ENCODE measurements at places on chromosomes 5 and 9.

DNA sequence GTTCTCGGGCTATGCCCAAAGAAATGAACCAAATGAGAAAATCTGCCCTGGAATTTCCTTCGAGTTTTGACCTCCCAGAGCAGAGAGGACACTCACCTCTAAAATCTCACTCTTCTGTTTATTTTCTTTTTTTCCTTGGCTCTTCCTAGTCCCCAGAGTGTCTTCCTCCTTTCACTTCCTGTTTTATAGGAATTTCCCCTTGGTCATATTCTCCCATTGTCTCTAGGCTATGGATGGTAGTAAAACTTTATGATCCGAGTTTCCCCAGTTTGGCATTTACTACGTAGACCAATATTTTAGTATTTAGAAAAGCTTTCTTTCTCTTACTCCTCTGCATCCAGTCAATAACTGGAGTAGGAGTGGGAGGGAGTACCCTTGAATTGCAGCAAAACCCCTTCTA is 354.5 kb upstream of the ZNF608 start:
- no peak for DNase-seq

DNA sequence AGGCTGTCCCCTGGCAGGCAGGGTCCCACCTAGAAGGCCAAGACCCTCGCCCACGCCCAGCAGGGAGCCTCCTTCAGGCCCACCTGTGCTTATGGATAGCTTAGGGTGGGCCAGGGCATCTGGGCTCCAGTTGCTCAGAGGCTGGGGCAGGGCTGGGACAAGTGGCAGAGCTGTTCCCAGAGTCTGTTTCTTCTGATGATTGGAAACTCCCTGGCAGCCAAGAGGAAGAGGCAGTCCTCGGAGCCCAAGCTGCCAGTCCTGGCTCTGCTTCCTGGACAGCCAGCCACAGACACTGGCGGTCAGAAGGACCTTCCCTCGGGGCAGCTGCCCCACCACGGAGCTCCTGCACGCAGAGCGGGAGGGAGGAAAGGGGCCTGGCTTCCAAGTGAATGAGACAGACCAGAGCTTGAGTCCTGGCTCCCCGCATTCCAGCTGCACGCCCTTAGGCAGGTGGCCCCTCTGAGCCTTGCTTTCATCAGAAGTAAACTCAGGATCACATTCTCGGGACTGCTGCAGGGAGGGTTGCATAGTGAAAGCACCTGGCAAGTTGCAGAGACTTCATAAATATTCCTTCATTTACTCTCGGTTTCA is 37.9 kb upstream of the GABRP start:
- DNase-seq, result no peak

DNA sequence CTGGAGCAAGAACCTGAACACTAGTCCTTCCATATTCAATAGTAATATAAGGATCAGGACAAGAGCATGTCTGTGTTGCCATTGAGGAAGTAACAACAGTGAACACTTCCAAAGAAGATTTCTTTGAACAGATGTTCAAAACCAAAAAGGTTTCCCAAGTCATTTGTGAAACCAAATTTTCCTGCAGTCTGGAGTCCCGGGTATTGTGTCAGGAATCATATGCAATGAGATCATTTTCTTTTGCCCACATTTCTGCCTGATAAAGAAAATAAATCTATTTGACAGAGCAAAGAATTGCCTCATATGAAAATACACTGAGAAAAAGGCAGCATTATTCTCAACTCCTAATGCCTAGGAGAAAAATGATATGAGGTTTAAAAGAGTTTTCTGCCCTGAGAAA is 151.7 kb downstream of the SNX18 start:
- DNase-seq, result no peak

- no peak for DNase-seq
Observed at GRCh38 chr9:36592801-36593583, 20.3 kb downstream of the MELK start.

- no peak for DNase-seq
Observed at GRCh38 chr5:170681013-170681433, 102.5 kb upstream of the GABRP start.

DNA sequence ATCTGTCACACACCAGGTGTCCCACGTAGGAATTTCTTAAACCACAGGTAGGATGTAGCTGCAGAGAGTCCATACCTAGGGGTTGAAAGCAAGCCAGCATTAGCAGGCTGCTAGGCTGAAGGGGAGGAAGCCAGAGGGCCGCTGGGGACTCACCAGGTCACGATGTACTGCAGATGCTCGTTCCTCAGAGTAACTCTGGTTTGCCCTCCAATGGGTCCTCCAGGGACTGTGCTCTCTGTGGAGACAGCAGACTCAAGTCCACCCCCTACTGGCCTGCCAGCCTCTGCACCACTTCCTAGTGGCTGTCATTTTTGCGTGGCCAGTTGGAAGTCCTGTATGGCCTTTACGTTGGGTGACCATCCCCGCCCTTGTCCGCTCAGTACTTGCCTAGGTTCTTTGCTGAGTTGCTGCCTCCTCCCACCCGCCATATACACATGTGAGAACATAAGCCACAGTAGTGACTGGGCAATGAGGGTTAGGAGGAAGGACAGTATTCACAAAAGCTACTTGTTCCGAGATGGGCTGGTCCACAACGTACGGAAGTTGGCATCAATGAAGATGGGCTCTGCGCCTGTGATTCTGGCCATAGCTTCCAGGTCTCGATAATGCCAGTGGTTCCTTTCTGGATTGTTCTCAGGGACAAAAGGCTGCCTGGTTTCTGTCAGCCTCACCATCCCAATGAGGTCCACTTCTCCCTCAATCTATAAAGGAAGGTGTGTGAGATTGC is 4.1 kb downstream of the RPL7A start:
- no peak for DNase-seq

DNA sequence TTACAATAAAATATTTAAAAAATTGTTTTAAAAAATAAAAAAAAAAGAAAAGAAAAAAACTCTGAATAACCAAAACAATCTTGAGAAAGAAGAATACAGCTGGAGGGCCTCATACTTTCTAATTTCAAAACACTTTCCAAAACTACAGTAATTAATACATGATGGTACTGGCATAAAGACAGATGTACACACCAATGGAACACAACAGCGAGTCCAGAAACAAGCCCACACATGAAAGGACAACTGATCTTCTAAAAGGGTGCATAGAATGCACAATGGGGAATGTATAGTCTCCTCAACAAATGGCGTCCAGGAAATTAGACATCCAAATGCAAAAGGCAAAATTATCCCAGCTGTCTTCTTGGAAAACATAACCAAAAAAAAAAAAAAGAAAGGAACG is 99.6 kb downstream of the LURAP1L start:
- no peak for DNase-seq

DNA sequence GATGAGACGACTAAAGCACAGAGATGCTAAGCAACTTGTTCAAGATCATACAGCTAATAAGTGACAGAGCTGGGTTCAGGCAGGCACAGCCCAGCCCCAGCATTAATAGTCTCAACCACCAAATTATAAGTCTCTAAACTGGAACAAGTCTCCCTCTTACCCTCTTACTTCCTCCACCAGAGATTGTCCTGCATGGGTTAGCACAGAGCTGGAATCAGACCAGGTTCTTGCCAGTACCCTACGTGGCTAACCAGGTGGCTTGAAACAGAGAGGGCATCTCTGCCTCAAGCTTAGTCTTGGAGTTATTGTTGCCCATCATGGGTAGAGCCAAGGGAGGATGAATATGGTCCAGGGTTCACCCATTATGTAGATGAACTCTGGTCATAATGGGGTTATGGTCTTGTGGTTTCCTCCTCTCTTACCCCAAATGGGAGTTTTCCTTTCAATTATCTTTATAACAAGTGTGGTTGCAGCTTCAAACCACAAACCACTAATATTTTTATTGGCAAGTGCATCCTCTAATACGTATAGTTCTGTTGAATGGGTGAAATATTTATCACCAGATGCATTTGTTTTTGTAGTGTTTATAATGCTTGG is 8.3 kb upstream of the XPA start:
- DNase-seq, result no peak

GRCh38 chr9:91611582-91611981 is 187.9 kb upstream of the NFIL3 start:
- no peak for DNase-seq

GRCh38 chr9:128080206-128080605 is 12.2 kb downstream of the SLC25A25 start:
- DNase-seq, result no peak

- DNase-seq, result no peak
Observed at GRCh38 chr9:114908805-114909448, 21.5 kb downstream of the TNFSF8 start.

DNA sequence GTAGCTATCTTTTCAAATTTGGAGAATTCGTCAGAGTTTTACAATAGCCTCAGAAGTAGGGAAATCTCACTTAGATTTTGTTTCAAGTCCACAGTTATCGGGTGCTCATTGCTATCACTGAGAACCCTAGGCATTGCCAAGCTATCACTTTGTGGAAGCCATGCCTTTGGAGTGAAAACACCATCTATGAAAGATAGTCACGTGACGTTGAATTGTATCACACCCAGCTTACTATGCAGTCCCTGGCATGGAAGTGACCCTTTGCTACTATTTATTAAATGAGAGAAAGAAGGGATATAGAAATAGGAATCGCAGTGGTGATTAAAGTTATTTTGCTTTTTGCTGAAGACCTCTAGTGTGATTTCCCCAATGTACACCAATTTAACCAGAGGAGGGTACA is 97.2 kb downstream of the AOPEP start:
- DNase-seq, result no peak

DNA sequence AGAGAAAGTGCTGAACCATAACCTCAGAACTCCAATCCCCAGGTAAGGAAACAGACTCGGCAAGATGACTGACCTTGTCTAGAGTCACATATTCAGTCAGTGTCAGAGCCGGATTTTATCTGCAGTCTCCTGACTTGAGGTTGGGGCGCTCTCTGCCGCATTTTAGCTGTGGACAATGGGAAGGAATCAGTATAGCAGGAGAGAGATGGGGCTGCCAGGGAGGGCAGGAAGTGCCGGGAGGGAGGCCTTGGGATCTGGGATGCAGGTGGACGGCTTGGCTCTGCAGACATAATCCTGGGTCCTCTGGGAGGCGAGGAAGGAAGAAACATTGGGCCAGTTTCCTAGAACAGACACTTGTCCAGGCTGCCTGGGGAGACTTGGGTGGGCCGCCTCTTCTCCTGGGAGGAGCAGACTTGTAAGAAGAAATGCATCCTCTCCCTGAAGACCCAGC is 39.7 kb upstream of the COL15A1 start:
- DNase-seq, result no peak

DNA sequence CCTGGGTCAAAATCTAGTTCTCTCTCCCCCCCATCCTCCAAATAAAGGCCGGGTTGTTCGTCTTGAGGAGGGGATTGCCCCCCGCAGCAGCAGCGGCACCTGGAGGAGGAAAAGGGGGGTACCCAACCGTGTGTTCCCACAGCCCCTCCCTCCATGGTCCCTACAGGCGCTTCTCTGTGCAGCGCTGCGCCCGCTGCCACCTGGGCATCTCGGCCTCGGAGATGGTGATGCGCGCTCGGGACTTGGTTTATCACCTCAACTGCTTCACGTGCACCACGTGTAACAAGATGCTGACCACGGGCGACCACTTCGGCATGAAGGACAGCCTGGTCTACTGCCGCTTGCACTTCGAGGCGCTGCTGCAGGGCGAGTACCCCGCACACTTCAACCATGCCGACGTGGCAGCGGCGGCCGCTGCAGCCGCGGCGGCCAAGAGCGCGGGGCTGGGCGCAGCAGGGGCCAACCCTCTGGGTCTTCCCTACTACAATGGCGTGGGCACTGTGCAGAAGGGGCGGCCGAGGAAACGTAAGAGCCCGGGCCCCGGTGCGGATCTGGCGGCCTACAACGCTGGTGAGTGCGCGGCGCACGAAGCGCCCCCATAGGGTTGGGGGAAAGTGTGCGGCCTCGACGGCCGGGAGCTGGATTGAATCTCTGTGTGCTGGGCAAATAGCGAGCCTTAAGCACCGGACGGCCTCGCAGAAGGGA is 3.5 kb downstream of the LHX2 start:
- no peak for DNase-seq

- no peak for DNase-seq
Observed at GRCh38 chr5:152113401-152113800, 188.8 kb upstream of the GLRA1 start.

GRCh38 chr9:85004818-85005413 is 335.4 kb downstream of the NTRK2 start:
- no peak for DNase-seq

DNA sequence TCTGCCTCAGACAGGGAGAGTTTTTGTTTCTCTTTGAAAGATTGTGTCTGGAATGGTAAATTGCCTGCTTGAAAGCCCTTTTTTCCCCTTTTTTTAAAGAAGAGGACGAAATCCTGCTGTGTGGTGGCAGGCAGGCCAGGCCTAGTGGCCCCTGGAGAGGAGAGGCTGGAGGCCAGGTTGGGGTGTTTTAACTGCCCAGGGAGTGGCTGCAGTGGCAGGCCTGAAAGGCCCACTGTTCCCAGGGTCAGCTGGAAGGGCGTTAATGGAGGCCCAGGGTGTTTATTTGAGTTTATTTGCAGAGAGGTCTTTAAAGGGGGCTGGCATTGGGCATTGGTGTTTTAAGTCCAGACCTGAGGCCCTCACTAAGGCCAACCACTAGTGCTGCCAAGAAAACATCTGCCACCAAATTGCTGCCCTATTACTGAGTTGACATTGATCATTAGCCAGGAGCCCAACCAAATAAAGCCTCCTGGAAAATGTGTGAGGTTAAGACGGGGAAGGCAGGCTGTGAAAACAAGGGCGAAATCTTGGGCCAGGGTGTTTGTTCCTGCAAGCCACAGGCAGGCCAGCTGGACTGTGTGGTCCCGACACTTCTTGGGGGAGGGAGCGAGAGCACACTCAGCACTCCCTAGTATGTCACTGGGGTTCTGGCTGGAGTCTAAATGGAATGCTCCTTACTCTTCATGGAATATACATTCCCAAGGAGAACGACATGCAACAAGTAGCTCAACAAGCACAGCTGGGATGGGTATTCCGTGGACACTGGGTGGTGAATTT is 5.0 kb downstream of the JADE2 start:
- no peak for DNase-seq
